ENCODE measurements at places on chromosomes 6 and 20. TPM values are rescaled to one million over a fixed set of nuclear protein-coding genes. Genes with fewer than 3 reads are reported as not detected.

PBX2 gene
- 86.2 TPM for total RNA-seq

NUDT3 gene
- 47.9 TPM for total RNA-seq

VSX1 gene
- total RNA-seq: not detected

MEI4 gene
- 1.2 TPM for total RNA-seq
